Cardiac muscle cell (in vitro differentiated cells and primary cell): ENCODE measurements at places on chromosomes 4 and X. TPM values are rescaled to one million over a fixed set of nuclear protein-coding genes. Genes with fewer than 3 reads are reported as not detected.
A peak's percentile ranks its signal among the peaks of the same experiment; 100 is the strongest.

The CLDN22 gene
- not detected in 2 replicates for total RNA-seq

The GPR119 gene
- total RNA-seq: not detected in 2 replicates

The CTSO gene
- 2.6 and 4.8 TPM in 2 replicates for total RNA-seq

The NAA10 gene
- total RNA-seq: 90.1 and 127 TPM in 2 replicates

The ABCG2 gene
- 0.04 TPM in 1 of 2 replicates, not detected in the other for total RNA-seq

The POLN gene
- total RNA-seq: 5.2 and 6.9 TPM in 2 replicates

The GABRG1 gene
- not detected in 2 replicates for total RNA-seq

The FAT1 gene
- total RNA-seq: 82.3 and 98.1 TPM in 2 replicates

The ZFP92 gene
- 0.09 TPM in 1 of 2 replicates, not detected in the other for total RNA-seq

DNA sequence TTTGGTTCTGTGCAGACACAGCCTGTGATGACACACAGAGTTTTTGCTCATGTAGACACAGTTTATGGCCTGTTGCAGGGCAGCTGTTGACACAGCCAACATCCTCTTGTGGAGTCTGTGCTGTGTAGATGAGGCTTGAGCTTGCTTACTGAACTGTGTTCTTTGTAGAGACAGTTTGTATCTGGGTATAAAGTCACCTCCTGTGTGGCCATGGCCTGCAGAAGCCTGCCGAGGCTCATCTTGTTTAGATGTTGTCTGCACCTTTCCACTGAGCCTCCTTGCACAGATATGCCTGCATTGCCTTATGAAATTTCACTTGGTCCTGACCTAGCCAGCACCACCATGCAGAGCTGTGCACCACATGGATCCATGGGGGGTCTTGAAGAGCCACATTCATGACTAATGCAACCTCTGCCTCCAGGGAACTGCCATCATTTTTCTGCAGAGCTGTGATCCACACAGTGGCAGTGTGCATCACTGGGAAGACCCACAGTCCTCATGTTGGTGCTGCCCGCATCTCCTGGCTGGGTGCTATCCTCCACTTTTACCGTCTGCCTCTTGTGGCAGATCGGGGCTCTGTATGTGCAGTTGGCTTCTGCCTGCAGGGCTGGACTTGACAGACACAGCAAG lies 198.0 kb upstream of the MAMLD1 start:
- H3K4me1 ChIP-seq: no peaks in the 10 kb centered on the region
- no peak for DNase-seq
- no peaks in the 10 kb centered on the region for H3K27me3 ChIP-seq
- H3K36me3 ChIP-seq: no peaks in the 10 kb centered on the region
- H3K4me3 ChIP-seq: no peak overlapping the region
- H3K27ac ChIP-seq: no peak overlapping the region

DNA sequence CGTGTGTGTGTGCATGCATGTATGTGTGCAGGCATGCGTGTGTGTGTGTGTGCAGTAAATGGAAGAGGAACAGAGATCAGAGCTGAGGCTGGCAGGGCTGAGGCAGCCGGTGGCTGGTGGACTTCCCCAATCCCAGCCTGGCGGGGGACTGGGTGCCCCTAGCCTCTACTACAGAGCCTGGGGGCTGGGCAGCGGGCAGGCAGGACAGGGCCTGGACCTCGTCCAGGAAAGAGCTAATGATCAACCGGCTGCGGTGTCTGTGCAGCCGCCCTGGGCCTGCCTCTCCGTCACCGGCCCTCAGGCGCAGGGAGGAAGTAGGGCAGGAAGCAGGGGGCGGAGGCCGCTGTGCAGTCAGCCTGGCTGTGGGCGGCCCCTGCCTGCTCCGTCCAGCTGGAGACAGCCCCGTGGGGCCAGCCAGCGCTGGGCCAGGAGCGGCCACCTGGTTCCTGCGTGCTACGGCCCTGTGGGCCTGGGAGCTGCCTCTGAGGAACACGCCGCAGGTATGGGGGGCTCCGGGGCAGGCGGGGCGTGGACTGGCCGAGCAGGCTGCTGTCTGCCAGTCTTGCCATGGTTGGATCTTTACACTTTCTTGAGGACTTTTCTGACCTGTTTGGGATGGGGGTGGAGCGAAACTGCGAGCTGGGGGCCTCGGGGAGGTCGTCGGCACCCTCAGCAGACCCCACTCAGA lies at the start of gene SH3TC1:
SH3TC1 (plus strand) TSS at position 385 of the 688 bp plus-strand sequence. CDS start 5,905 bp downstream, outside the sequence.
- no peaks in the 10 kb centered on the region for H3K36me3 ChIP-seq
- no peak within 1 kb of the TSS for H3K4me3 ChIP-seq
- H3K4me1 ChIP-seq: peaks cover 3% of the 10 kb centered on the region
- no peak within 1 kb of the TSS for H3K27ac ChIP-seq

DNA sequence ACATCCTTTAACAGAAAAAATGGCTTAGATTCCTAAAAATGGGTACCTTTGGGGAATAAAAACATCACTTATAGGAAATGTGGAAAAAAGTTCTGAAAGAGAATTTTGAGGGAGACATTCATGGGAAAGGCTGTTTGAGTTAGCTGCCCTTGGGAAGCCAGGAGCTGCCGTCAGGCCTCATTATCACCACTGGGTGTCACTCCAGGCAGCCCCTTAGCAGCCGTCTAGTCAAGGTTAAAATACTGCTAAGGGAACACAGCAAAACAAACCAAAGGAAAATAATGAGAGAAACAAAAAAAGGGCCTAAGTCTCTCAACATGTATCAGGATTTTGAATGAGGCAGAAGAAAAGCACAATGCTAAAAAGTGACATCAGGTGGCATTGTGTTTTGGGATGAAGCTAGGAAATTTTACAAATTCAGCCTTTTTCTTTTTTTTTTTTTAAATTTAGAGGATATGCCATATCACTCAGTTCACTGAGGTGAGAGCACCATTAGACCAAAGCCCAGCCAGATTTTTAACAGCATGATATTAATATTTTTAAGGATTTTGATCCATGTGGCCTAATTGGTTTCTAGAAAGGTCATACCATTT lies 235.3 kb downstream of the GPAT3 start:
- no peak overlapping the region for H3K4me3 ChIP-seq
- H3K27me3 ChIP-seq: no peaks in the 10 kb centered on the region
- no peaks in the 10 kb centered on the region for H3K36me3 ChIP-seq
- H3K27ac ChIP-seq: no peak overlapping the region

DNA sequence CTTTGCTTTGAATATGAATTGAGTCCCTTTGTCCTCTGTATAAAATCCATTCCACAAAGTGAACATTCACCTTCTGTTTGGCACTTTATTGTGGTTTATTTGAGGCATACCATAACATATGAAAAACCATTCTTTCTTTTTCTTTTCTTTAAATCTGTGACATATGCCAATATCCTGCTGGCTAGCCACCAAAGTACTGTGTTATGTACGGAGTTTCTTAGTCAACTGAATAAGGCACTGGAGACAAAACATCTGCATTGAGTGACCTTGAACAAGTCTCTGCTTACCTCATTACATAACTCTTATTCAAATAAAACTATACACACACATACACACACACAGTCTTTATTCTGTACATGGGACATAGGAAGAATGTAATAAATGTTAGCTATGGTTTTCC lies 872.8 kb downstream of the C4orf33 start:
- no peaks in the 10 kb centered on the region for H3K4me1 ChIP-seq
- no peaks in the 10 kb centered on the region for H3K27me3 ChIP-seq
- H3K27ac ChIP-seq: no peak overlapping the region
- no peak for DNase-seq

GRCh38 chr4:115883847-115884246 lies 770.4 kb upstream of the NDST4 start:
- no peaks in the 10 kb centered on the region for H3K4me1 ChIP-seq
- H3K36me3 ChIP-seq: no peaks in the 10 kb centered on the region
- no peak for DNase-seq
- H3K4me3 ChIP-seq: no peak overlapping the region

- H3K4me1 ChIP-seq: no peaks in the 10 kb centered on the region
- H3K4me3 ChIP-seq: no peak overlapping the region
- no peaks in the 10 kb centered on the region for H3K27me3 ChIP-seq
- no peak overlapping the region for H3K27ac ChIP-seq
- no peaks in the 10 kb centered on the region for H3K36me3 ChIP-seq
Observed at GRCh38 chr4:123667496-123667895, 270.9 kb downstream of the SPRY1 start.

DNA sequence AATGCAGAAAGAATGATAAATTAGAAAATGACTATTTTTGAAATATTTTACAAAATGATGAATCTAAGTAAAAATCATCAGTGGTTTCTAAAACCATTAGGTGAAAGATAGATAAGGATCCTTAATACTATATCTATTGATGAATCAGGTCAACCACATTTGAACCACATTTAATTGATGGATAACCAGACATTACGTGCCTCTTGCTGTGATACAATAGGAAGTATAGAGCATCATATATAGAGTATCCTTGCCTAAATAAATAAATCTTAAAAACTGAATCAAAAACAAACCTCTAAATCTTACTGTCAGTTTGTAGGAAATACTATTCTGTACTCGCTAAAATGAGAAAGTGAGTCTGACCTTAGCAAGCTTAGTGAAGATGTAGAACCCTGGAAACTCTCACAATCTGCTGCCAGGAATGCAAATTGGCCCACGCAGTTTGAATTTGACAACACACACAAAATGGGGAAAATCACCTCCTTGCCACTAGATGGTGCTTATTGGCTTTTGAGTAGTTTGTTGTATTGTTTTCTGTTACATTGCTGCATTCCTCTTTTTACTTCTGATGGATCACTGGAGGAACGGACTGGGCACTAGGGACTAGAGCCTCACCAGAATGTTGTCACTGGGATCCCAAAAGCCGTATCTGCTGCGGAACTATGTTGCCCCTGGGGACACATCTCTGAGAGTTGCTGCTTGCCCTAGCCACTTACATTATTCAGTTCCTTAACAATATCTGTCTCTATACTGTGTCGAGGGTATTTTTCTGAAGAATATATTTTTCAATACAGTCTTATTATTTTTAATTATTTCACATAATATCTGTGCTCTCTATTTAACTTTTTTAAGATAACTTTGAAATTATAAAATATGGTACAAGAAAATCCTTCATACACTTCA lies 25.4 kb upstream of the SLAIN2 start:
- H3K4me3 ChIP-seq: no peak overlapping the region
- no peaks in the 10 kb centered on the region for H3K27me3 ChIP-seq
- no peaks in the 10 kb centered on the region for H3K36me3 ChIP-seq
- peak; percentile 83 for DNase-seq

GRCh38 chr4:56540826-56541225 lies 35.2 kb downstream of the ARL9 start:
- H3K4me3 ChIP-seq: no peak overlapping the region
- H3K27ac ChIP-seq: no peak overlapping the region
- no peaks in the 10 kb centered on the region for H3K27me3 ChIP-seq
- no peaks in the 10 kb centered on the region for H3K36me3 ChIP-seq
- H3K4me1 ChIP-seq: no peaks in the 10 kb centered on the region

- no peaks in the 10 kb centered on the region for H3K36me3 ChIP-seq
- no peaks in the 10 kb centered on the region for H3K4me1 ChIP-seq
- H3K27me3 ChIP-seq: no peaks in the 10 kb centered on the region
Observed at GRCh38 chrX:44042751-44043150, 69.6 kb upstream of the NDP start.

DNA sequence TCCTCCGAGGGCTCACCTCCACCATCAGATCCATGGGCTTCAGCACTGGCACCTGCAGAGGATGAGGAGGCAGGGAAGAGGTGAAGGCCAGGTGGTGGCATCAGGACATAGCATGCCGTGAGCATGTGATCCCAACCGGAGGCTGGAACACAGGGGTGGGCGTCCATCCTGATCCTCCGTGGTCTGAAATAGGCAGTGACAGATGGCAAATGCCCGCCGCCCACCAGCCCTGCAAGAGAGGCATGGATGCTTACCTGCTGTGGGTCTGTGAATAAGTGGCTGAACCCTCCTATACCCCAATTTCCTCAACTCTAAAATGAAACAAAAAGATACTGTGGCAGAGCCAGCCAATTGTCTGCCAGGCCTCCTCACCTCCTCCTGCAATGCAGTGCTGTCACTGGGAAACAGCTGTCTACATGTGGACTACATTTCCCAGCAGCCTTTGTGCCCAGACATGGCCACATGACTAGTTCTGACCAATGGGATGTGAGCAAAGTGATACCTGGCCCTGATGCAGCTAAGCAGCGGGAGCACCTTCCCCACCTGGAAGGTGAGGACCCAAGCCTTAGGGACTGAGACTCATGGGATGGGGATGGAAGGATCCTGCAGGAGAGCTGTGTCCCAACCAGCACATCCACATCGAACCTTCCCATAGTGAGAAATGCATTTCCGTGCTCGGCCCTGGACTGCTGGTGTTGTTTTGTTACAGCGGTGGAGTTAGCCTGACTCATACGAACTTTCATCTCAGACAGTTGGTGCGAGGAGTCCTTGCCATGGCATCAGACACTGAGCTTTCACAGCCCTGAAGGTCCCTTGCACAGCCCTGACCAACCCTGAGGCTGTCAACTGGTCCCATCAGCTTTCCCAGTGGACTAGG lies 99.5 kb downstream of the PPP2R2C start:
- peak; percentile 45 for DNase-seq
- no peaks in the 10 kb centered on the region for H3K4me1 ChIP-seq
- H3K36me3 ChIP-seq: no peaks in the 10 kb centered on the region

- DNase-seq: no peak
- no peak overlapping the region for H3K27ac ChIP-seq
- H3K27me3 ChIP-seq: no peaks in the 10 kb centered on the region
- H3K4me1 ChIP-seq: peaks cover 9% of the 10 kb centered on the region
- no peaks in the 10 kb centered on the region for H3K36me3 ChIP-seq
Observed at GRCh38 chr4:11602606-11603340, 174.1 kb upstream of the HS3ST1 start.

- no peak overlapping the region for H3K4me3 ChIP-seq
- no peaks in the 10 kb centered on the region for H3K27me3 ChIP-seq
- no peaks in the 10 kb centered on the region for H3K36me3 ChIP-seq
- H3K27ac ChIP-seq: no peak overlapping the region
- H3K4me1 ChIP-seq: no peaks in the 10 kb centered on the region
Observed at GRCh38 chr4:699816-700580, 5.6 kb upstream of the PCGF3 start.

DNA sequence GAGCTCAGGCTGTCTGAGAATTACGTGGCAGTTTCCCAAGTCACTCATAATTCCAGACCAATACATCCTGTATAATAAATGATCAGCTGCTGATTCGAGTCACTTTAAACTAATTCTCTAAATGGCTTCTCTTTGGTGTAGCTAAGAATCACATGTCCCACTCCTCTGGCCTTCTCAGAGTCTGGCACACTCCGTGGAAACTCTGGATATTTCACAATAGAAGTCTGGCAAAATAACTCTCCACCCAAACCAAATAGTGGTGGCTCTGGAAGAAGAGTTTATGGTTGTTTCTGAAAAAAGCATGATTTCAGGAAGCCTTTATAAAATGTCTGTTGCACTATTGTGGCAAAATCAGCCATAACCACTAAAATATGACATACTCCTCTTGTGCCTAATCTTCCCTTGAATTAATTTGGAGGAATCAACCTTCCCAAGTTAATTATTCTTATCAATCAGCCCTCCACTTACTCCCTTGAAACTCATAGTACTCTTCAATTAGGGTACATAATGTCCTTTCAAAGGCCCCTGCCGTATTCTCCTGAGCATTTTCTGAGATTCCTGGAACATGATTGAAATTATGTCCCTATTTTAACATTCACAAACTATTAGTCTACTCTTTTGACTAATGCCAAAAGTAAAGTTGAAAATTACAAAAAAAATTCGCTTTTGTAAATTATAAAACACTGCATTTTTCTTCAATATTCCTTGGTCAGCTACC lies 991.6 kb downstream of the FAT4 start:
- H3K4me1 ChIP-seq: no peaks in the 10 kb centered on the region
- H3K4me3 ChIP-seq: no peak overlapping the region
- DNase-seq: peak; percentile 30

- H3K36me3 ChIP-seq: no peaks in the 10 kb centered on the region
- DNase-seq: no peak
- no peak overlapping the region for H3K27ac ChIP-seq
- no peak overlapping the region for H3K4me3 ChIP-seq
- H3K4me1 ChIP-seq: no peaks in the 10 kb centered on the region
Observed at GRCh38 chr4:156710365-156711192, 261.0 kb downstream of the PDGFC start.

- H3K27me3 ChIP-seq: no peaks in the 10 kb centered on the region
- no peak for DNase-seq
- no peak overlapping the region for H3K27ac ChIP-seq
- no peaks in the 10 kb centered on the region for H3K36me3 ChIP-seq
- peaks cover 5% of the 10 kb centered on the region for H3K4me1 ChIP-seq
- H3K4me3 ChIP-seq: no peak overlapping the region
Observed at GRCh38 chr4:75016472-75016871, 83.6 kb downstream of the PARM1 start.
